Inflammatory macrophage treated with lipopolysaccharide for 4 hours (primary cell): ENCODE measurements at places on chromosomes 7 and 10.

DNA sequence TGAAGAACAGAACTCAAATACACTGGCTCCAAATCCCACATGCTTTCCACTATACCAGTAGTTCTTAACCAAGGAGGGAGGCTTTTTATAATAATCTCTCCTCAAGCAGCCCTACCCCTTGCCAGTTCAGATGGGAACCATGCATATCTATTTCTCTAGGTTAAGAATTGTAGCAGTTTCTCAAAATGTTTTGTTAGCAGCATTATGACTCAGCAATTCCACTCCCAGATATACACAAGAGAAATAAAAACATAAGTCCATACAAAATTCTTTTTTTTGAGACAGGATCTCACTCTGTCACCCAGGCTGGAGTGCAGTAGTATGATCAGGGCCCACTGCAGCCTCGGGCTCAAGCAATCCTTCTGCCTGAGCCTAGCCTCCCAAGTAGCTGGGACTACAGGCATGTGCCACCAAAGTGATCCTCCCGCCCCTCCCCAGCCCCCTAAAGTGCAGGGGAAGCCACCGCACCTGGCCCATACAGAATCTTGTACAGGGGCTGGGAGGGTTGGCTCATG lies 18.1 kb downstream of the YWHAG start:
- no peak for DNase-seq

- DNase-seq = peak; percentile 43
These were observed 26.7 kb downstream of the ERCC6 start for GRCh38 chr10:49512121-49512809.

- no peak for DNase-seq
These were observed 10.4 kb upstream of the FAS start for GRCh38 chr10:88980247-88980646.

DNA sequence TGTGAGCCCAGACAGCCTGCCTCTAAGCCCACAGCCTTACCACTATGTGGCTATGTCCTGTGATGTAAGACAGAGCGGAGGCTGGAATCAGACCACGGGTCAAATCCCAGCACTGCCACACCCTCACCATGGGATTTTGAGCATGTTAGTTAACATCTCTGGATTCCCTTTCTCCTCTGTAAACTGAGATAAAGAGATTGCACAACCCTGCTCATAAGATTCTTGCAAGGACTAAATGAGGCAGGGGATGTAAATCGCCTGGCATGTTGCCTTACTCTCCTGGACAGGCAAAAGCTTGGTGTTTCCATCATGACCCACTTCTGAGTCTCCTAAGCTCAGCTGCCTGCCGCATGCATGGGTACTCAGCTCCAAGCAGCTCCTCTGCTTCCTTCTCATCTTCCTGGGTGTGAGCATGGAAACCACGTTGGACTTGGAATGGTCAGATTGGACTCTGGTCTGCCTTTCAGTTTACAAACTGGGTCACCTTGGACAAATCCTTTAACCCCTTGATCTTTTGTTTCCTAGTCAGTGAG lies 41.3 kb upstream of the MTURN start:
- DNase-seq = no peak

DNA sequence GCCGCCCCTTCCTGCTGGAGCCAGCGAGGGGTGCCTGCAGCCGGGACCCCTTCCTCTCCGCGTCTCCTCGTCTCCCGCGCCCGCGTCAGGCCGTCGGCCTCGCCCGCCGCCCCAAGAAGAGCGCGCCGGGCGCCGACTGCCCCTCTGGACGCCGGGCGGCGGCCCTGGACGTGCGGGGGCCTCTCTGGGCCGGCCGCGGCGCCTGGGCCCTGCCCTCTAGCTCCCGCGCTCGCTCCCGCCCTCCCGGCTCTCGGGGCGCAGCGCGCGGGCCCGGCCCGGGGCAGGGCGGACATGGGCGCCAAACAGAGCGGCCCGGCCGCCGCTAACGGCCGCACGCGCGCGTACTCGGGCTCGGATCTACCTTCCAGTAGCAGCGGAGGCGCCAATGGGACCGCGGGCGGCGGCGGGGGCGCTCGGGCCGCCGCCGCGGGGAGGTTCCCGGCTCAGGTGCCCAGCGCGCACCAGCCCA lies 704 bp downstream of the ZNRF2 start:
- DNase-seq = no peak

- DNase-seq = no peak
These were observed 27.8 kb downstream of the UNC5B start for GRCh38 chr10:71239946-71240795.

- no peak for DNase-seq
These were observed 673.7 kb downstream of the SUGCT start for GRCh38 chr7:40808378-40808942.

DNA sequence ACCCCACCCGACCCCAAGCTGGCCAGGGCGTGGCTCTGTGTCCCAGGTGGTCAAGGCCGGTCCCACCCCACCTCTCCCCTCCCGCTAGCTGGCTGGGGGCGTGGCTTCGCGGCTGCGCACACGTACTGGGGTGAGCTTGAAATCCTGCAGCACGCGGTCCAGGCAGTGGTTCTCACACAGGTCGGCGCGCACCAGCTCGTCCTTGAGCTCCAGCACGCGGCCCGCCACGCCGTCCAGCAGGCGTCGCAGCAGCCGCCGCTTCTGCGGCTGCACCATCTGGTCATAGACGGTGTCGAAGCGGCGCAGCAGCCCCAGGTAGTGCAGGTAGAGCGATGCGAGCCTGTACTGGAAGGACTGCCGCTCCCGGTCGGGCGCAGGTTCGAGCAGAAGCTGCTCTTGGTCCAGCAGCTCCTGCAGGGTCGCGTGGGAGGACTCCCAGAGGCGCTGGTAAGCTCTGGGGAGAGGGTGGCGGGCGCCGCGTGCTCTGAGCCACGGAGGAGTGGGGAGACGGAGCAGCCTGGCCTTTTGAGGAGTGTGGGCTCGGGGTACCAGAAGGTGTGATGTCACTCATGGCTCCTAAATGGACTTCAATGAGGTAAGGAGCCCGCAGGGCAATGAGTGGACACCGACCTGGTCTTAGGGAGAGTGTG lies 5.8 kb downstream of the H2BK1 start:
- no peak for DNase-seq

DNA sequence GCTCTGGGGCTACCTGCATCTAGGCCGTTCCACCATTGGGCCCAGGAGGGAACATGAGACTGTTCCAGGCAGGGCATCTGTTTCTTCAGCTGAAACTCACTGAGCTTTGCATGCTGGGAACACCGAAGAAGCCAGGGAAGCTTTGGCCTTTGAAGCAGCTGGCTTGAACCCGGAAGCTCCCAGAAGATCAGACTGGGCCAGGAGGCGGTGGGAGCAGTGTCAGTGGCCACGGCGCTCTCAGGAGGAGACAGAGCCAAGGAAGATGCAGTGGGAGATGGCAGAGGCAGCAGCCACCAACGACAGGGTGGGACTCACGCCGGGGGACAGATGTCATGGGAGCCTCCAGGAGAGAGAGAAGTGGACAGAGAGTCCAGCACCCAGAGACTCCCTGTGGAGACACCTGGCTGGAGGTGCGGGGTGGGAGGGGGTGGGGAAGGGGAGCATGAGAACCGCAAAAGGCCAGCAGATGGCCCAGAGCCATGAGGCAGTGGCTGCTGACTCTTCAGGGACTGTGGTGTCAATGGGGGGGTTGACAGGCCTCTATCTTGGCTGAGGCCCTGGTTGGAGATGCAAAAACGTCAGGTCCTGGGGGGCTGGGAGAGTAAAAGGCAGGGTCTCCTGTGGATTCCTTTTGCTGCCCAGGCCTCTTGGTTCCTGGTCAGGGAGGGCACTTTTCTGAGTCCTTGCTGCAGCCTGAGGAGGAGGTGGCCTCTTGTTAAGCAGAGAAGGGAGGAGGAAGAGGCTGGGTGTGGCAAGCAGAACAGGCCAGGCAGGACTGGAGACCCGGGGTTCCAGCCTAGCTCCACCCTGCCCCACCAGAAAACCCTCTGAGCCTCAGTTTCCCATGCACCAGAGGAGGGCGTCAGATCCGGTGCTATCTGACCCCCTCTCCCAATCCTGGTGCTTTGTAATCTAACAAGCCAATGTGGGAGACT lies 6.3 kb upstream of the AQP1 start:
- no peak for DNase-seq
